ENCODE measurements at places on chromosomes 7 and 10.

DNA sequence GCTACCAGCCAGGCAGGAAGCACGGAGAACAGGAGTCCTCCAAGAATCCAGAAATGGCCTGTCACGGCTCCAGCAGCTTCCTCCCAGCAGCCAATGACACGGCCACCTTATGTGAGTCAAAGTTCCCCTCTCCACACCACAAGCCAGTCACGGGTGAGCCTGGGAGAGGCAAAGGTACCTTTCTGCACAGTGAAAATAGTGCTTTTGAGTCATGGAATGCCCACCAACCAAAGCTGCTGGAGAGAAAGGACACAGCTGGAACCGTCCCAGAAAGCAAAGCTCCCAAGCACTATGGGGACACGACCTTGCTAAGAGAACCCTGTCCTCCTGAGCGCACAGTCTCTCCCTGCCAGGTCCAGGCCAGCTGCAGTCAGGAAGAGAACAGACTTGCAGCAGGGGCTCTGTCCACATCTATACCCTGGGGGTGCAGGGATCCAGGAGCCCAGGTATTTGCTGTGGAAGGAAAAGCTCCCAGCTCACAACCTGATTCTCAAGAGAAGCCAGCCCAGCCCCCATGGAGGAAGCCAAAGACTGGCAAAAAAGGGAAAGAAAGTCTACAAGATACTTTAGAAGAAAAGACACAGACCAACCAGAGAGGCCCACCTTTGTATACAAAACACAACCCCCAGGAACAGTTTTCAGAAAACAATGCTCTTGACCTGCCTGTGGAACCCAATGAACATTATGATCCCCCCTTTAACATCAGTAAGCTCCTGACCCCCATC is 24.4 kb downstream of the C10orf71 start:
- no peak for DNase-seq

DNA sequence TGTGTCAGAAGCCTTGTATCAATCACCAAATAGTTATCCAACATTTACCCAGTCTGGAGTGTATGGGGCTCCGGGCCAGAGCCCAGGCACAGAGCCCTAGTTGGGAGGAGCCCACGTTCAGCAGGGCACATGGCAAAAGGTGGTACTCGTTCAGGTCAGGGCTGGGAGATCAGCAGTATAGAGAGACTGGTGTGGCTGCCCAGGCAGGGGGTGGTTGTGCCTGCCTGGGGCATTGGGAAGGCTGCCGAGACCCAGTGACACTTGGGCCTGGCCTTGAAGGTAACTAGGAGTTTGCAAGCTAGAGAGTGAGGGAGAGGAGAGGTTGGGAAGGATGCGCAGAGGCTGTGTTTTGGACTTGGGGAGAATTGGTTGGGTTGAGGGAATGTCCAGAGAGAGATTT is 48.9 kb upstream of the IGFBP3 start:
- no peak for DNase-seq

DNA sequence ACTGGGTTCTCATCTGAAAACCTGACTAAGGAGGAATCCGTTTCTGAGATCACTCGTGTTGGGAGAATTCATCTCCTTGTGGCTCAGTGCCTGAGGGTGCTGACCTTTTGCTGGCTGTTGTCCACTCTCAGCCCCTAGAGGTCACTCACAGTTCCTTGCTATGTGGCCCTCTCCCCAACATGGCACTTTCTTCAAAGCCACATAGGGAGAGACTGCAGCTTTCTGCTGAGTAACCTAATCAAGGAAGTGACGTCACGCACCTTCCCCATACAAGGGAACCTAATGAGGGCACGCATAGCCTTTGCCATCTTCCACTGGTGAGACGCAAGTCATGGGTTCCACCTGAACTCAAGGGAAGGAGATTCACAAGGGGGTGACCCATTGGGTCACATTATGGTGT is 23.2 kb downstream of the STEAP1B start:
- no peak for DNase-seq

GRCh38 chr10:58919927-58920654 is 256.4 kb upstream of the PHYHIPL start:
- DNase-seq = no peak

- DNase-seq = peak; percentile 50
Measured at GRCh38 chr10:124740369-124741280, 3.6 kb downstream of the FAM53B start.

DNA sequence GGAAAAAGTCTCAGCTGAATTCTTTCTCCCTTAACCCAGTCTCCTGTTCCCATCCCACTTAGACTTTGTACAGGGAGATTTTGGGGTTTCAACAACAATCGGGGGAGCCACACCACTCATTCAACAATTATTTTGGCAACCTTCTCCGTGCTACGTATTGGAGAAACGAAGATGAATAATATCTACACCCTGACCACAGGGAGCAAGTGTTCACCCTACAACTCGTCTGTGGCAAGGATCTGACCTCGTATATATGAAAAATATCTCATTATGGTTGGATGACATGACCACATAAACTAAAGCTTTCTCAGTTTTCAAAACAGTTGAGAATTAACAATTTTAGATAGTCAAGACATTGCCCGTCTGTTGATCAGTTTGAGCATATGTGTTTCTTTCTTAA is 302.1 kb downstream of the CACNA2D1 start:
- no peak for DNase-seq

DNA sequence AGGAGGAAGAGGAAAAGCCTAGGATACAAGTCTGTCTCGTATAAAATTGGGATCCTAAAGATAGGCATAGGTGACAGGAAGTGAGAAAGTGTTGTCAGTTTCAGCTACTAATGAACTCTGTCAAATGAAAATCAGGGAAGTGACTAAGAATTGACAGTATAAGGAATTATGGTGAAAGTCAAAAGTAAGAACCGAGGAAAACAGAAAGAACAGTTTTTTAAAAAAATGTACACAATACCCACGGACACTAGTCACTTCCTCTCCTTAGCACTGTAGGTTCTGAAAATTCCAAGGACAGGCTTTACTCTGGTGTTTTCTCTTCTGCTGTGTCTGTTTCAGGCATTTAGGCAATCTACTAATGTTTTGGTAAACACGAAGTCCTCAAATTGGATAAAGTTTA is 42.3 kb downstream of the ATAD1 start:
- no peak for DNase-seq

- DNase-seq = no peak
Measured at GRCh38 chr10:93542358-93542791, 24.1 kb upstream of the FFAR4 start.

DNA sequence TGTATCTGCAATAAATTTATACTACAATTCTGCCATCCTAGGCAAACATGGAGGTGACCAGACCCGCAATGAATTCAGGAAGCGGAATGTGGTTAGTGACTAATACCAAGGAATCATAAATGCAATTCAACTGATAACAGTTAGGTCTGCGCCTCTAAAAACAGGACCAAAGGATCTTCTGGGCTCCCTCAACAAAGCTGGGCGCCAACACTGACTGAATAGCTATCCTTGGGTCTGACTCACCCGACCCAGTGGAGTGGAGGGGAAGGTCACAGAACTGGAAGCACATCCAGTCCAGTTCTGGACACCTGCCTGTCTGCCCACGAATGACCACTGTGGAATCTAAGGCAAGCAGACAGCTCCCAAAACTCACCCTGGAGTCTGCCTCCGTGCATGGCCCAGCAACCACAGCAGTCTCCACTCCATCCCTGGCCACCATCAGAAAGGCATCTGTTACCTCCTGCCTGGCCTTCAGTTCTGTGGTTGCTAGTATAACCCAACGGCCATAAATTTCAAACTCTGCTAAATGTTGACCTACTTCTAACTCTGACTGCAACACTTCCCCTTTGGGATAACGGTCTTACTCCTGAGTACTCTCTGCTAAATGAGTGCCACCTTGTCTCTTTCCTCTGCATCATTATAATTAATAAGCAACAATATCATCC is 43.0 kb upstream of the DLX6 start:
- no peak for DNase-seq

- no peak for DNase-seq
Measured at GRCh38 chr7:50497968-50498367, 47.8 kb upstream of the FIGNL1 start.

DNA sequence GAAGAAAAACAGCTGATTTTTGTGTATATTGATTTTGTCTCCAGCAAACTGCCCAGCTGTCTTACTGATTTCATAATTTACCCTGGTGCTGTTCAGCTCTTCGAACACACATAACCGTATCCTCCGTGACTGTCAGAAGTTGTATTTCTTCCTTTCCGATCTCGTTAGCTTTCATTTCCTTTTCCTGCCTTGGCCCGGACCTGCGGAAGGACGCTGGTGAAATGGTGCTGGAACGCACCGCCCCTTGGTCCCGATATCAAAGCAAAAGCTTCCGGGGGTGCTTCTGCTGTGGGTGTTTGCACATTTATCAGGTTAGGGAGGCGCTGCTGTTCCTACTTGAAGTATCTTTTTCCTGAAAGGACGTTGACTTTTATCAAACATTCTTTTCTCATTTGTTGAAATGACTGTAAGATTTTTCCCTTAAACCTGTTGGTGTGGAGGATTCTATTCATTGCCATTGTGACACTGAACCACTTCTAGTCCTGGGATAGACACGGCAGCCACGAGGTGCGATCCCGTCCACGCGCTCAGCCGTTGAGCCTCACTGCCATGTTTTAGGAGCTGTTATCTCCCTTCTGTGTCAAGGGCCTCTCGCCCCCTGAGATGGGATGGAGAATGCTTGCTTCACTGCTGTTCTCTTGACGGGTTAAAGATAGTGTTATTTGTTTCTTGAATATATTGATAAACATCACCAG is 72.6 kb downstream of the FOXL3 start:
- DNase-seq = peak; percentile 36

DNA sequence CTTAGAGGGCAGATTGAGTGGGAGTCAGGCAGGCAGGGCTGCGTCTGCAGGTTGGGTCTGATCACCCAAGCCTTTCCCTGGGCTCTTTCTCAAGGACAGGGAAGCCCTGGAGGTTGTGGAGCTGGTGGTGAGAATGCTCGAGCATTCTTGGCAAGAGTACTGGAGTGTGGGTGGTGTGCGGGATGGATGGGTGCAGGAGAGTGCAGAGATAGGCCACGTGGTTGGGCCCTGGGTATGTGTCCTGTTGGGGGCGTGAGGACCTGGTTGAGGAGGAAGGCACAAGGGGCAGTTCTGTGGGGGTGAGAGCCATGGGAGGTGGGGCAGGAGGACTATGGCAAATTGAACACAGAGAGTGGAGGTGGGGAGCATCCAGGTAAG is 135.9 kb downstream of the PTPN20 start:
- no peak for DNase-seq

GRCh38 chr7:132750096-132750495 is 173.8 kb upstream of the PLXNA4 start:
- no peak for DNase-seq

DNA sequence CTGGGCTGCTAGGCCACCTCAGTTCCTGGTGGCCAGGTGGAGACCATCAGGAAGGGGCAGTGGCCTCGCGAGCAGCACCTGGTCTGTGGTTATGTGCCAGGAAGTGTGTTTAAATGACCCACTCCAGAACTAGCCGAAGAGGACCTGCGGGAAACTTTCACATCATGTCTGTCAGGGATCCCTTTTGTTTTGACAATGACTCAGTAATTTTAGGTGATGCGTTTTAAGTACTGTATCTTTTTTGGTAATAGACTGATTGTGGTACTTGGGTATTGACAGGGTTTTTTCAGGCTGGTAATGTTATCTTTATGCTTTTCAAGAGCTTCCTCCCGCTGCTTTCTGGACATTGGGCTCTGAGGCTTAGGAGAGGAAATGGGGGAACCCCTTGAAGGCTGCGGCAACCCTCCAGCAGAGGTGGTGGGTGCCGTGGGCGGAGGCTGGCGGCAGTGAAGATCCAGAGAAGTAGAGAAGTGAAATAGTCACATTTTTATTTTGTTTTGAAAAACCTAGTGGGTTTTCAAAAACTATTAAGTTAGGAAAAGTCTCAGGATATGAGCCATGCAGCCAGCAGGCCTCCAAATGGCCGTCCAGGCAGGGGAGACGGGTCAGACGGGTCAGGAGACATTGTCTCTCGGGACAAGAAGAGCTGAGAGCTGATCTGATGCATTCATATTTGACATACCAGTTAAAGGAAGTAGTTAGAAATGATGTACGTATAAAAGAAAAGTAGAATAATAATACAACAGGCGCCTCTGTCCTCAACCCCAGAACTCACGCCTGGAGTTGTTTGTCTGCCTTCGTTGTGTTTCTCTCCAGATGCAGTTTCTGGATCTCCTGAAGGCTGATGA is 27.7 kb downstream of the PPP2R2D start:
- DNase-seq = peak; percentile 43

DNA sequence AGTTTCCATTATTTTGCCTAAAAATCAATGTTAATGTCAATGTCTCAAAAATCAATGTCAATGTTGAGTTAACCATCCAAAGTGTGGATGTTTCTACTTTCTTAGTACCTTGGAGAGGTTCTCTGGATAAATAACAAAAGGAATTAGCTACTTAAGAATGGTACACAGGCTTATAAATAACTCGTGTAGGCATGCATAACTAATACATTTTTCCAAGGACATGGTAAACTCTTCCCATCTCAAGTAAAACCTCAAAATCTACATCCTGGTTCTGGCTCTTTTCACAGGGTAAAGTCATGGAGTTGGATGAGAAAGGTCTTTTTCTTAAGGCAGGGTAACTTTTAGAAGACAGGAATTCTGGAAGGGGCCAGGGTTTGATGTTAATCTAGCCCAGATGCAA is 59.9 kb downstream of the CAV1 start:
- DNase-seq = no peak

- DNase-seq = no peak
Measured at GRCh38 chr10:71554671-71555070, 158.0 kb downstream of the CDH23 start.

GRCh38 chr7:41277561-41277960 is 425.3 kb downstream of the INHBA start:
- DNase-seq = no peak

DNA sequence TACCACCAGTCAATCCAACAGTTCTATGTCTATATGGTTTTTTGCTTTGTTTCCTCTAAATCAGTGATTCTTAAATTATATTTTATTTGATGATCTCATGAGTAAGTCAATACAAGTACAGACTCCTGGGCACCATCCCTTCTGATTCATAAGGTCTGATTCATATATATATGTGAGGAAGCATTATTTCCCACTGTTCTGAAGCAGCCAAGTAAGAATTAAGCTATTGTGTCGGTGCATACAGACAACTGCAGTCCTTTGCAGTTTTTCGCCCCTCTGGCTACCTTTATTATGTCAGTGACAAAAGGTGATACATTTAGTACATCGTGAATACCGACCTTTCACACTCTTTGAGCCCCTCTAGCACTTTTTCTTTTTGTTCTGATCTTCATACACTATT is 1079.6 kb upstream of the C7orf33 start:
- no peak for DNase-seq

DNA sequence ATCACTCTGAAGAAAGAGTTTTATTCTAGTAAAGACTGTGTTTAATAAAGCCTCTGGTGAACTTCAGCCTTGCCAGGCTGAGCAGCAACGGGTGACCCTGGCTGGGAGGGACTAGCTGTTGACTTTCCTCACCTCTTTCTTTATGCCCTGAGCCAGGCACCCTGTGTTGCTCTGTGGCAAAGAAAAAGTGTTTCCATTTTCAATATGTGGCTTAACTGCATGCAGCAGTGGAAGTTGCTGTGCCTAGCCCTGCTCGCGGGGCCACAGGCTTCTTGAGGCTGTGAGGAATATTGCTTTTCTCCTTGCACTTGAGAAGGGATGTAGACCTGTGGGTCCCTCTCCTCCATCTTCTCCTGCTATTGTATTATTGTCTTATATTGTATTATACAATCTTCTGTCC is 67.0 kb downstream of the CXCL12 start:
- no peak for DNase-seq
